ENCODE measurements at places on chromosomes 11 and 22.

DNA sequence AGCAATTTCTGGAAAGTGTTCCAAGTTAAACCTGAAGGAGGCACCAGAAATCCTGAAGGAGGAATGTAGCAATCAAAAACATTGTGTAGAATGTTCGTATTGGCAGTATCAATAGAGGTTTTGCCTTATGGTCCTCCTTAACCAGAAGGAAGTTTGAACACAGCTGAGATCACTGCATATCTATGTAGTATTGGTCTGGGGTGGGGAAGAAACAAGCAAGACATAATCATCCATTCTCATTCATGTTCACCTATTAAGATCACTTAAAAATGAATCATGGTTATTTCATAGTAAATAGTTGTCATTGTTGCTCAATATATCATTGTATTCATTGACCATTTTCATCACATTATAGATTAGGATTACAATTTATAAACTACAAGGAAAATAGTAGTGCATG lies 160.5 kb downstream of the DDX10 start:
- no peak for DNase-seq

DNA sequence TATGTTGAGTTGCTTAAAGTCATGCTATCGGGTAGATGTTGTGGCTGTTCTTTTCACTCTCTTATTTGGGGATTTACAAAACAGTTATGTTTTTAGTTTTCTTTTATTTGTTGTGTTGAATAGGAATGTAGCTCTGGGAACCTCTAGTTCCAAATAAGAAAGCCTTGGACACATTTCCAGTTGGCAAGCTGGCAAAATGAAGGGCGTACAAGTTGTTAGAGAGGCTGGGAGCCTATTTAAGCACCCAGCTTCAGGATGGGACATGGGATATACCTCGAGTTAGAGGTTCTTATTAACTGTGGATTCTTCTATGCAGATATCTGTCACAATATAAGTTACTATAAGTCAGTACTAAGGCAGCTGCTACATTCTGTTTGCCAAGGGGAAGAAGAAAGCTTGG lies 22.8 kb downstream of the PPARA start:
- DNase-seq: no peak

- no peak for DNase-seq
These were observed 208.8 kb downstream of the DCDC1 start for GRCh38 chr11:31160504-31161422.

GRCh38 chr11:57407010-57407920 lies 16.8 kb upstream of the PRG2 start:
- DNase-seq: no peak

DNA sequence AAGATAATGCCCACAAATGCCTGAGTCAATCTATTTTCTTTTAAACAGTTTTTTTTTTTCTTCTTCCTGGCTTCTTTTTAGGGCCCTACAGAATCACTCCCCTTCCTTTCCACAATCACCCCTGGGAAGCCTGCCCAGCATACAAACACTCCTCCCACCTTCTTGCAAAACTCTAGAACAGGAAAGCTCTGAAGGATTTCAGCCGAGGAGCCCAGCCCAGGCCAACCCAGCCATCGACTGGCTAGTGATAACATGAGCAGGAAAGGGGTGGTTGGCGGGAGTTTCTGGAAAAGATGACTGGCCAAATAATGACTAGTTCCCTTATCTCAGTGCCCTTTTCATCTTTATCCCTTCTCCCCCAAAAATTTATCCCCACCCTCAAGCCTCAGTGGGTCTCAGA lies 68.2 kb downstream of the USP35 start:
- no peak for DNase-seq

DNA sequence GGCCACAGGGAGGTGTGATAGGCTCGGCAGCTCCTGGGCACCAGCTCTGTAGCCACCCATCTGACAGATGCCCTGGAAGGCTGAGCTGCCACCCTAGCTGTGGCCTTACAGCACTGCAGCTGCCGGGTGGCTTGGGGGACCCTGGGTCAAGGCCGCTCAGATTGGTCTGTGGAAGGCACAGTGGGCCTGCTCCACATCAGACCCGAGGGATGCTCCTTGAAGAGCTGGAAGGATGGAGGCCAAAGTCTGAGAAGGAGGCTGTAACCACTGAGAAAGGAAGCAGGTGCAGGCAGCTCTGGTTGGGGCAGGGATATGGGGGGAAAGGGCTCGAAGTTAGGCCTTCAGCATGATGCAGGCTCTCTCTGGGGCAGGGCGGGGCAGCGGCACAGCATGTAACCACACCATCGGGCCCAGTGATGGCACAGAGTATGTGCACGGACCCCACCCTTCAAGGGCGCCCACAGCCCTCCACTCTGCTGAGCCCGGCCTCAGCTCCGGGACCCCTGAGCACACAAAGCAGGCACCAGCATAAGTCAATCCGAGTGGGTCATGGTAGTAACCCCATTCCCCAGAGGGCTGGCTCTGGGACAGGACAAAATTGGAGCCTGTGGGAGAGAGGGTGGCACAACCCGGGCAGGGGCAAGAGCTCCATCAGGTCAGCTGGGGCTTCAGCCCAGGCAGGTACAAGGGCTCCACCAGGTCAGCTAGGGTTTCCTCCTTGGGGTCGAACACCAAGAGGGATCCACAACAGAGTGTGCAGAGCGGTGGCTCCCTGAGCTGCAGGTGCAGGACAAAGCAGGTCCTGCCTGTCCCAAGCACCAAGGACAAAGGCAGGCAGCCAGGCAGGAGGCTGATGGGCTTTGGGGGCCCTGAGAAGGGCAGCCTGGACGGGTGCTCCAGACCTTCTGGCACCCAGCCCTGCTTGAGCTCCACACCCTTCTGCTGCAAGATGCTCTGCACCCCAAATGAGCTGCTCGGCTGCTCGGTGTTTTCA lies 1511.1 kb downstream of the BRD1 start:
- DNase-seq: no peak

DNA sequence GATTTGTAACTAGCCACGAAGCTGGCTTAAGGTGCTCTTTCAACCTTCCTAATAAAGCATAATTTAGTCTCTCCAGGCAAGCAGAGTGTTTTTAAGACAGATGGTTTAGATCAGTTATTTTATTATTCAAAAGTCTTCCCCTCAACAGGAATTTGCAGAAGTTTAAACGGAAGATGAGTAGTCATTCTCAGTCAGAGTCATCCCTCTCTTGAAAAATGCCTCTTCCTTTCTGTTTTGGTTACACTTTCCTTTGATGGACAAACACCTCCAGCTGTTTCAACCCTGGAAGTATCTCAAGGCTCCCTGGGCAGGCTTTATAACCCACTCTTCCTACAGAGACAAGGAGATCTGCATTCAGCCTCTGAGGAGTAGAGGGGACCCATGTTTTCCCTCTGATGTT lies 60.3 kb upstream of the POU2AF2 start:
- no peak for DNase-seq

DNA sequence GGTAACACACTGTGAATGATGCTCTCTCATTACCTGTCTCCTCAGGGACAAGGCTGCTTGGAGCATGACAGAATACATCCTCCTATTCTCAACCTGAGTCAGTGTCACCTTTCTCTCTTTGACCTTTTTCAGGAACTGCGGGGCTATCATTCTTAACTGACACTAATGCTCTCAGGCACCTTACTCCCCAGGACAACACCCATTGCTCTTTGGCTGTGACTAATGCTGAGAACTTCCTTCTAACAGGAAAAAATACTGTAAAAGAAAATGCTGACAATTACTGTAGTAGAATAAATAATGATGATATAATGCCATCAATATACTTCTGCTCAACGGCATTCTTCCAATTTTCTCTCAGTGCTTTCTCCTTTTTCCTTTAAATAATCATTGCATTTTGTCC lies 2082.7 kb upstream of the RAG2 start:
- no peak for DNase-seq
